IMR-90 (cell line): ENCODE measurements at places on chromosomes 2 and 18.

DNA sequence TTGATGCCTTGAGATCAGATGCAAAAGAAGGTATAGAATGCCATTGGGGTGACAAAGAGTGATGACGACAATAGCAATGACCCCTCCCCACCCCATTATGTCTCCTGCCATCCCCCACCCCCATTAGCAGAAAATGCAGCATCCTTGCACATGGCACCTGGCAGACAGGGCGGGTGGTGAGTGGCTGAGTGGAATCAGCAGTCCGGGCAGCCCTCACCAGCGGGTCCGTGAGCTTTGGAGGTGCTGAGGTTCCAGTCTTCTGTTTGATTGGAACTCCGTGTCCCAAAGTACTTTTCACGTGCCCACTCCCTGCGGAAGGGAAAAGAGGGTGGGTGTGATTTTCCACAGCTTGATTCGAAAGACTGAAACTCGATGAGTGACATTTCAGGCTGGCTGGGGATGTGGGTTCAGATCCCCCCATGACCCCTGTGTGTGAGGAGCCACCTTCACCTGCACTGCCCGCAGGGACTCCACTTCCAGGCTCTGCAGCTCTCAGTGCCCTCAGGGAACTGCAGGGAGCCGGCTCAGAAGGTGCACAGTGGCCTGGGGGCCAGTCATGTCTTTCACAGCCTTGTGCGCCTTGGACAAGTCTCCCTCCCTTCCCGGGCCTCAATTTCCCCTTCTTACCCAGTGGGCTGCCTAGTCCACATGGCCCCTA, 130.9 kb downstream of the GLI2 start:
- no peak for DNase-seq
- 0 out of 2 replicates have a peak overlapping the region, but pooled peaks have one; percentile 9 for H3K4me3 ChIP-seq
- peaks cover 51% of the 10 kb centered on the region for H3K4me1 ChIP-seq
- peaks cover 2% of the 10 kb centered on the region; the same call in 1 of the 2 replicates for H3K36me3 ChIP-seq
- peak overlapping the region; percentile 69 for H3K27ac ChIP-seq

DNA sequence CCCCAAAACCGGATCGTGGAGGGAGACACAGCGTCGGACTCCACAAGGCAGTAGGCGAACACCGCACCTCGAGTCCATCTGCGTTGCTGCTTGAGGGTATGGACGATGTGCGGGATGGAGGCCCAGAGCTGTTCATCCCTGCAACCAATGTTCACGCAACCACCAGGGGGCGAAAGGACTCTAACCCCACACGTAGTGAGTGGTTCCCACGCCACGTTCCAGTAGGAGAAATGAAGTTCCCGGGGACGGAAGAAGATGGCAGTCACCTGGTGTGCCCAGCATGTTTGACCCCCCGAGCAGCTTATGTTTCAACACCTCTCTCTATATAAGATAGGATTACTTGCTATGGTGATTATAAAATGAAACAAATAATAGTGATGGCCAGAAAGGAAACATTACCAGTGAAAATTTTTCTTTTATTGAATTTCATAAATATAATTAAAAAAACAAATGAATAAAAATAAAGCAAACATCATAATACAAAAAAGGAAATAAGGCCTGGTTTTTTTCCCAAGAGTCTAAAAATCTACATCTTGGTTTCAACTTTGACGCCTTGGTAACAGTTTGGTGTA, 184.3 kb downstream of the SH3BP4 start:
- H3K27me3 ChIP-seq: peaks cover 36% of the 10 kb centered on the region
- no peaks in the 10 kb centered on the region for H3K36me3 ChIP-seq
- DNase-seq: peak; percentile 82
- no peaks in the 10 kb centered on the region for H3K4me1 ChIP-seq
- no peak overlapping the region for H3K27ac ChIP-seq

DNA sequence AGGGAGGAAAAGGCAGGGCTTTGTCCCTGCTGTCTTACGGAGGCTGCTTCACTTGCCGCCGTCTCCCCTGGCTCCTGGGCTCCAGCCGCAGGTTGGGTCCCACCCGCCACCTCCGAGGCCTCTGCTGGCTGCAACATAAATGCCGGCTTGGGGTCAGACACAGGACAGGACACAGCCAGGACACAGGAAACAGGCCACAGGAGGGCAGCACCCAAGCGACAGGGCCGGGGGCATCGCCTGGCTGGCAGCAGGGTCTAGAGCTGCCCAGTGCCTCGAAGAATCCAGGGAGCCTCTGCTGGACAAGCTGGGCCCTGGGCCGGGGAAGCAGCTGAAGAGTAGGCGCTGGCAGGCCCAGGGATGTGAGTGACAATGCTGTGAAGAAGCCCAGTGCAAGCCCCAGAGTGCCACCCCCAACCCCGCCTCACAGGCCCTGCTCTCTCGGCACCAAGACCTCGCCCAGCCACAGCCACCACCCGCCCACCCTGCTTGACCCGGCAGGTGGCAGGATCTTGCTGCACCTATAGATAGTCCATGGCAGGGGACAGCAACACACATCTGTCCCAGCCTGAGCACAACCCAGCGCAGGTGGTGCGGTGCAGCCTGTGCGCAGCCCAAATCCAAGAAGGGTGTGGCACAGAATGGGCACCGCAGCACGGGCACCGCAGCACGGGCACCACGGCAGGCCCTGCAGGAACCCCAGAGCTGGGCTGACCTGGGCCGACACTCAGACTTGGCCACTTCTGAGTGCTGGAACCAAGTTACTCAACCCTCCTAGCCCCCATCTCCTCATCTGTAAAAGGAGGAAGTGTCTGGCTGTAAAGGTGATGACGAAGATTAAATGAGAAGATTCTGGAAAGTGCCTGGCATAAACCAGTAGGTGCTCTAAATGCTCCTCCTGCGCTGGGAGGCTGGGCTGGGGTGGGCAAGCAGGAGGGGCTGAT, 55.6 kb downstream of the BIN1 start:
- H3K36me3 ChIP-seq: peaks cover 5% of the 10 kb centered on the region; the same call in 1 of the 2 replicates
- H3K27ac ChIP-seq: no peak overlapping the region
- peaks cover 2% of the 10 kb centered on the region; the same call in 1 of the 2 replicates for H3K4me1 ChIP-seq

GRCh38 chr2:54599326-54599710, 124.1 kb upstream of the EML6 start:
- peaks cover 16% of the 10 kb centered on the region for H3K36me3 ChIP-seq
- no peak overlapping the region for H3K27ac ChIP-seq
- H3K4me3 ChIP-seq: no peak overlapping the region
- peaks cover 22% of the 10 kb centered on the region for H3K4me1 ChIP-seq
- no peak for DNase-seq

DNA sequence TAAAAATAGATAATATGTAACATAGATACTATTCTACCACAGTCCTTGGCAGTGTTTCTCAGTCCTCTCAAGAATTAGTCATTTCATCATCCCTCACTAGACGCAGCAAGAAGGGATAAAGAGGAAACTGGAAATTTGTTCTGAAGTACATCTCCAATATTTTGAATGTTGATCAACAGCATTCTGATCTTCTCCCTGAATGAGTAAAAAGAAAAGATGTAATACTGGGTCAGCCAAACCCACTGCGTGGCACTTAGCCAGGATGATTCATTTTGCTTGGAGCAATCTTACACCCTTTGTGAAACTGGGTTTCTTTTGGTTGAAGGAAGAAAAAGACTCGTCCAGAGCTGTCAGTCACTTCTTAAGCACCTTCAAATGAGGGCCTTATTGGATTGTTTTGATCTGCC, 54.1 kb downstream of the TAF1B start:
- no peak overlapping the region for H3K4me3 ChIP-seq
- peak overlapping the region; percentile 70; the same call in 1 of the 2 replicates for H3K27ac ChIP-seq
- H3K27me3 ChIP-seq: no peaks in the 10 kb centered on the region
- DNase-seq: peak; percentile 96
- peaks cover 9% of the 10 kb centered on the region for H3K4me1 ChIP-seq

DNA sequence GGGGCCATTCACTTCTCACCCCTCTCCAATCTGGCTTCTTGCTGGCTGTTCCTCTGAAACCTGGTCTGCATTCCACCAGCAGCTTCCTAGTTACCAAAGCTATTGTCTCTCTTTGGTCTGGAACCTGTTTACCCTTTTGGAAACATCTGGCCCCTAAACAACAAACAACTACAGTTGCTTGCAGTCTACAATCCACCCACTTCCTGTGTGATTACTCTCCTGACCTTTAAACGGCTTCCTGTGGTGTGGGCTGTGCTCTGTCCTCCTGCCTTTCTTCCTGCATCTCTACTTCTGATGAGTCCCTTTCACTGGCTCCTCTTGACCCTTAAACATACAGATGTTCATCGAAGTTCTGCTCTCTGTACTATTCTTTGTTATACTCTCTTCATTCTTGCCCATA, 303.8 kb downstream of the TDRD15 start:
- peaks cover 6% of the 10 kb centered on the region for H3K4me1 ChIP-seq
- H3K27me3 ChIP-seq: no peaks in the 10 kb centered on the region
- no peak overlapping the region for H3K4me3 ChIP-seq
- no peak for DNase-seq
- no peak overlapping the region for H3K27ac ChIP-seq
- no peaks in the 10 kb centered on the region for H3K36me3 ChIP-seq

GRCh38 chr18:22063102-22063501, 106.3 kb upstream of the GATA6 start:
- H3K27ac ChIP-seq: no peak overlapping the region
- peaks cover under 1% of the 10 kb centered on the region; the same call in 1 of the 2 replicates for H3K4me1 ChIP-seq
- no peak for DNase-seq
- H3K27me3 ChIP-seq: peaks cover 15% of the 10 kb centered on the region
- no peaks in the 10 kb centered on the region for H3K36me3 ChIP-seq

DNA sequence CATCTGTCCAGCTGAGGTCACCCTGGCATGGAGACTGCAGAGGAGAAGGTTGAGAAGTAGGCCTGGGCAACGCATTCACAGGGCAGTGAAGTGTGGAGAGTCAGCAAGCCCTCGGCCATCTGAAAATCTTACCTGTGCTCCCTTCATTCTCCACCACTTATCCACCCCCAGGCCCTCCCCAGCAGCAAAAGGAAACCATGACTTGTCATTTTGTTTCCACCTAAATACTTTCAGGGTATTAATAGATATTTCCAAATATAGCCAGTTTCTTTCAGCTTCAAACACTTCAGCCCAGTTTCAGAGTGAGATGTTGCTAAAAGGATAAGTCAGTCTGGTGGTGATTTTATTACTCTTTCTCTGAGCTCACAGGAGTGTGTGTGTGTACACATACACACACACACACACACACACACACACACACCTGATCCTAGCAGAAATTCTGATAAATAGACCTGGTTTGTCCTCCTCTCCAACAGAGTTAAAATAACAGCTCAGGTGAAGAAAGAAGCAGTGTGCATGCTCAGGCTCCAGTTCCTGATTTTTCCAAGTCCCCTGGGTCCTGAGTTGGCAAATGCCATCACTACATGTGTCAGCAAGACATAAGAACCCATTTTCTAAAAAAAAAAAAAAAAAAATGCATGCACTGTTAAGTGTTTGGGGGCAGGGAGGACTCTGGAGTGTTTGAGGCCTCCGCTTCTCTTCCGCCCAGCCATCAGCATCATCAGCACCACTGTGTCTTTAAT, 82.8 kb downstream of the LOXHD1 start:
- no peaks in the 10 kb centered on the region for H3K27me3 ChIP-seq

DNA sequence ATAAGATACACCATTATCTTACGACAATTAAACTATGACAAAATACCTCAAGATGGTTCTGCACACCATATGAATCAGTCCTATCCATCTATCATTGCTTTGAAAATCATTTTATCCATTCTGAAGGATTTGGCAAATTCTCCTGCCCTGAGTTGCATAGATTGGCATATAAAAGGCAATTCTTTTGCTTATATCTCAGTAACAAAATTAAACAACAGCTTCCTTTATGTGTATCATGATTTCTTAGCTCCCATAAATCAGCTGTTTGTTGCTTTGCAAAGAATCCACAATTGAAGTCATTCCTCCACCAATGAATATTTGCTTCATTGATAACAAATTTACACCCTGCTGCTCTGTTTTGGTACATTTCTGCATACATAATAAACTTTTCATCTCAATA, 61.7 kb downstream of the ITGB6 start:
- no peak for DNase-seq
- no peaks in the 10 kb centered on the region for H3K27me3 ChIP-seq
- H3K27ac ChIP-seq: no peak overlapping the region
- no peaks in the 10 kb centered on the region for H3K36me3 ChIP-seq

GRCh38 chr2:10895231-10895630, 16.5 kb upstream of the KCNF1 start:
- no peak for DNase-seq
- peaks cover 45% of the 10 kb centered on the region for H3K27me3 ChIP-seq
- no peak overlapping the region for H3K27ac ChIP-seq
- H3K4me3 ChIP-seq: no peak overlapping the region
- H3K36me3 ChIP-seq: no peaks in the 10 kb centered on the region
- no peaks in the 10 kb centered on the region for H3K4me1 ChIP-seq

GRCh38 chr2:160473468-160474318, 19.9 kb downstream of the RBMS1 start:
- H3K27ac ChIP-seq: peak overlapping the region; percentile 54; the same call in 1 of the 2 replicates
- no peak overlapping the region for H3K4me3 ChIP-seq
- H3K36me3 ChIP-seq: 0 out of 2 replicates have a peak, but pooled peaks cover under 1% of the 10 kb centered on the region
- no peak for DNase-seq
- H3K4me1 ChIP-seq: peaks cover 23% of the 10 kb centered on the region

- peak; percentile 19 for DNase-seq
- no peaks in the 10 kb centered on the region for H3K36me3 ChIP-seq
- H3K27me3 ChIP-seq: no peaks in the 10 kb centered on the region
- no peak overlapping the region for H3K27ac ChIP-seq
Observed at GRCh38 chr18:59481436-59481835, 122.4 kb upstream of the LMAN1 start.

- no peak overlapping the region for H3K27ac ChIP-seq
- no peak overlapping the region for H3K4me3 ChIP-seq
- no peaks in the 10 kb centered on the region for H3K36me3 ChIP-seq
- H3K27me3 ChIP-seq: 0 out of 2 replicates have a peak, but pooled peaks cover 1% of the 10 kb centered on the region
- H3K4me1 ChIP-seq: no peaks in the 10 kb centered on the region
Observed at GRCh38 chr2:62287899-62288880, 92.3 kb downstream of the B3GNT2 start.

DNA sequence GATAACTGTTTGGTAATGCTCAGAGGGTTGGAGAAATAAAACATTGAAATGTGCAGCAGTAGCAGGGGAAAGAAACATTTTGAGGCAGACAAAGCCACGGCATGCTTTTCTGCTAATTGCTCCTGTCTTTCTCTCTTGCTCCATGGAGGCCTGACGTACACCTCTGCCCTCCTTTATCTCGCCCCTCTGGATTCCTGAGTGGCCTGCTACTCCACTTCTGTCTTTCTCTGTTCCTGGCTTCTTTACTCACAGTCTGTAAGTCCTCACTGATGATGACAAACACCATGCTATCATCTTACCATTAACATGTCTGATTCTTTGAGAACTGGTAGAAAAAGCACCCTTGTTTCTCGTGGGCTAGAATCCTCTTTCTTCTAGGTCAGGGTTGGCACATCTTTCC, 392.9 kb downstream of the MEIS1 start:
- no peaks in the 10 kb centered on the region for H3K36me3 ChIP-seq
- H3K4me3 ChIP-seq: no peak overlapping the region
